ENCODE measurements at places on chromosomes 5 and 9.

DNA sequence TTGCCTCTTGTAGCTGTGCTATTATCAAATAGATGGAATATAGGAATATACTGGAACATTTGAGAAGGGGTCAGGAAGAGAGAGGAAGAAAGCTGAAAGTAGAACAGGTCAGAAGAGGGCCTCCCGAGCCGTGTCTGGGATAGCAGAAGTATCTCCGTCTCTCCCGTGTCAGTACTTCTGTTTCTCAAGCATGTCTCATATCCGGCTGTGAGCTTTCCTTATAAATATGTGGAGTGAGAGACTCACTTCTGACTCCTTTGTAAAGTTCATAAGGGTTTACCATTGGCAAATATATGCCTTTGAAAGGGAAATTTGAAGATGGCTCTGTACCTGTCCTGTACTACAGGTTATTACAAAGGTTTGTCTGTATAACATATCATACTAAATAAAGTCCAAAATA, 50.3 kb downstream of the MOCS2 start:
- no peaks in the 10 kb centered on the region for H3K4me1 ChIP-seq
- no peak for DNase-seq
- H3K27me3 ChIP-seq: no peaks in the 10 kb centered on the region
- H3K4me3 ChIP-seq: no peak overlapping the region
- no peak overlapping the region for H3K27ac ChIP-seq

DNA sequence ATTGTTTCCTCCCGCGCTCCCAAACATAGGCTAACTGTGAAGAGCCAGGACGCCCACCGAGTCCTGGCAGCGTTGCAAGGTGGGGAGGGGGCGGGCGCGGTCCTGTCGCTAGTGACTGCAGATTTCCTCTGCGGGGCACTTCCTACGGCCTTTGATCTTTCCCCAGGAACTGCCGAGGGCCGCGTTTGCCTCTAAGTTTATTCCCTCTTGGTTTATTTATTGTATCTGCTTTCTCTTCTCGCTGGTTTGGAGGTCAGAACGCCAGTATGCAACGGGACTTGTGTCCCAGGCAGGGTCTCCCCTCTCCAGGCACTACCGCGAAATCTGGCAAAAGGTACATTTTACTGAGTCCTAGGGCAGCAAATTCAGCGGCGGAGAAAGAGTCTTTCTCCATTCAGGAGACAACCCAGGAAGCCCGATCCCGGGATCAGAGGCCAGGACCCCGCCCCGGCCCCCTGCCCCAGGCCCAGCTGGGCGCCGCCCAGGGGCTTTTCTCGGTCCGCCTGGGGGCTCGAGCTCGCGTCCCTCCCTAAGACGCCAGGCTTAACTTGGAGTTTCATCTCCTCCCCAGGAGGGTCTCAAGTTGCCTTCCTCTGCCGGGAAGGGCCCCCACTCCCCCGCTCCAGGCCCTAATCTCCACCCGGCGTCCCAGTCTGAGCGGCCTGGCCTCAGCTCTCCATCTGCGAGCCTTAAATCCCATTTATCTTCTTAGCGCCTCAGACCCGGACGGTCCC, 884 bp upstream of the EGFLAM start:
- peak; percentile 18 for DNase-seq
- peak overlapping the region; percentile 29 for H3K27ac ChIP-seq
- H3K27me3 ChIP-seq: peaks cover 51% of the 10 kb centered on the region
- H3K4me1 ChIP-seq: peaks cover 21% of the 10 kb centered on the region
- H3K4me3 ChIP-seq: peak overlapping the region; percentile 59

DNA sequence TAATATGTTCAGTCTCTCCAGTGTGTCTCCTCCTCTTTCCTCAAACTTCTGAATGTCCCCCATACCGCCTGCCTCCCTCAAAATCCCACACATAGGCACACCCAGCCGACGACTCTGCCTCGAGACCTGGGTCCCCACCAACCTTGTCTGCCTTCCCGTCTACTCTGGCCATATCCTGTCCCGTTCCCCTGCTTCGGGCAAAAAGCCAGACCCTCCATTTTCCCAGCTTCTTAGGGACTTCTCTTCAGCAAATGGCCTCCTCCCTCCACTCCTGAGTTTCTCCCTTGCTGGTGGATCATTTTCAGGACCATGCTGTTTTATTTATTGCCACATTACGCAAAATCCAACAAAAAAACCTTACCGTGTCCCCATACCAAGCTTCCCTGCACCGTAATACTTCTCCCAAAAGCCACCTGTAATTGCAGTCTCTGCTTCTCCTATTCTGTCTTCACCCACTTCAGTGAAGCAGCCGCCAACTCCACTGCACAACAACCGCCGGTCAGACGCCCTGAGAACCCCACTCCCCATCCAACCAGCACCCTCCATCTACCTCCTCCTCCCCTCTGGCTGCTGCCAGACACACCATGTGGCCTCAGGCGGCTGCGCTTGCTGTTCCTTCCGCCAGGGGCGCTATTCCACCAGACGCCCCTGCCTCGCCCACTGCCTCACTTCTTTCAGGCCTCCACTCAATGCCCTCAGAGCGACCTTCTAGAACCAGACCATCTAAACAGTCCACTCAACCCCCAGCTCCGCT, 117.0 kb downstream of the TRPM6 start:
- no peaks in the 10 kb centered on the region for H3K27me3 ChIP-seq
- H3K4me1 ChIP-seq: no peaks in the 10 kb centered on the region
- no peak overlapping the region for H3K4me3 ChIP-seq
- DNase-seq: no peak

GRCh38 chr5:1748271-1748670, 51.4 kb downstream of the MRPL36 start:
- H3K27ac ChIP-seq: no peak overlapping the region
- no peak overlapping the region for H3K4me3 ChIP-seq
- no peaks in the 10 kb centered on the region for H3K36me3 ChIP-seq
- peaks cover 11% of the 10 kb centered on the region for H3K27me3 ChIP-seq
- H3K4me1 ChIP-seq: no peaks in the 10 kb centered on the region

- H3K4me3 ChIP-seq: no peak overlapping the region
- H3K4me1 ChIP-seq: no peaks in the 10 kb centered on the region
- no peak for DNase-seq
- no peaks in the 10 kb centered on the region for H3K36me3 ChIP-seq
Observed at GRCh38 chr5:159549046-159549445, 218.8 kb upstream of the IL12B start.

GRCh38 chr5:91182763-91183162, 200.4 kb downstream of the ARRDC3 start:
- peak; percentile 66 for DNase-seq
- H3K27ac ChIP-seq: peak overlapping the region; percentile 16
- no peak overlapping the region for H3K4me3 ChIP-seq
- H3K27me3 ChIP-seq: no peaks in the 10 kb centered on the region

- H3K27ac ChIP-seq: peak overlapping the region; percentile 74
- no peaks in the 10 kb centered on the region for H3K36me3 ChIP-seq
- H3K27me3 ChIP-seq: no peaks in the 10 kb centered on the region
- peaks cover 8% of the 10 kb centered on the region for H3K4me1 ChIP-seq
Observed at GRCh38 chr5:95446560-95447221, 55.5 kb downstream of the FAM81B start.

- H3K4me3 ChIP-seq: no peak overlapping the region
- no peaks in the 10 kb centered on the region for H3K27me3 ChIP-seq
- no peak overlapping the region for H3K27ac ChIP-seq
- peaks cover 76% of the 10 kb centered on the region for H3K36me3 ChIP-seq
- no peaks in the 10 kb centered on the region for H3K4me1 ChIP-seq
Observed at GRCh38 chr9:113289091-113289490, 13.6 kb downstream of the PRPF4 start.

- H3K4me3 ChIP-seq: no peak overlapping the region
- no peaks in the 10 kb centered on the region for H3K4me1 ChIP-seq
- DNase-seq: no peak
- no peak overlapping the region for H3K27ac ChIP-seq
- H3K27me3 ChIP-seq: peaks cover 2% of the 10 kb centered on the region
- H3K36me3 ChIP-seq: no peaks in the 10 kb centered on the region
Observed at GRCh38 chr5:175700991-175701390, 43.1 kb downstream of the HRH2 start.

- no peak for DNase-seq
- H3K4me3 ChIP-seq: no peak overlapping the region
- no peaks in the 10 kb centered on the region for H3K36me3 ChIP-seq
- H3K27ac ChIP-seq: no peak overlapping the region
- peaks cover 2% of the 10 kb centered on the region for H3K27me3 ChIP-seq
Observed at GRCh38 chr5:133809801-133810200, 158.6 kb downstream of the C5orf15 start.

GRCh38 chr9:27539479-27540441, 10.1 kb upstream of the MOB3B start:
- H3K36me3 ChIP-seq: peaks cover 2% of the 10 kb centered on the region
- H3K4me1 ChIP-seq: peaks cover 8% of the 10 kb centered on the region
- peak overlapping the region; percentile 53 for H3K27ac ChIP-seq
- H3K27me3 ChIP-seq: no peaks in the 10 kb centered on the region
- H3K4me3 ChIP-seq: no peak overlapping the region

GRCh38 chr9:38063363-38063707, 5.7 kb downstream of the SHB start:
- no peaks in the 10 kb centered on the region for H3K36me3 ChIP-seq
- H3K27ac ChIP-seq: no peak overlapping the region
- no peak overlapping the region for H3K4me3 ChIP-seq
